ENCODE measurements at places on chromosomes 7 and 10.

- no peak for DNase-seq
Measured at GRCh38 chr7:101913851-101914250, 96.4 kb downstream of the CUX1 start.

GRCh38 chr10:81873932-81874816 is 820 bp upstream of the NRG3 start:
- no peak for DNase-seq

GRCh38 chr7:132272763-132273371 is 303.4 kb downstream of the PLXNA4 start:
- DNase-seq = no peak

GRCh38 chr7:11787534-11787933 is 44.5 kb downstream of the THSD7A start:
- DNase-seq = no peak

DNA sequence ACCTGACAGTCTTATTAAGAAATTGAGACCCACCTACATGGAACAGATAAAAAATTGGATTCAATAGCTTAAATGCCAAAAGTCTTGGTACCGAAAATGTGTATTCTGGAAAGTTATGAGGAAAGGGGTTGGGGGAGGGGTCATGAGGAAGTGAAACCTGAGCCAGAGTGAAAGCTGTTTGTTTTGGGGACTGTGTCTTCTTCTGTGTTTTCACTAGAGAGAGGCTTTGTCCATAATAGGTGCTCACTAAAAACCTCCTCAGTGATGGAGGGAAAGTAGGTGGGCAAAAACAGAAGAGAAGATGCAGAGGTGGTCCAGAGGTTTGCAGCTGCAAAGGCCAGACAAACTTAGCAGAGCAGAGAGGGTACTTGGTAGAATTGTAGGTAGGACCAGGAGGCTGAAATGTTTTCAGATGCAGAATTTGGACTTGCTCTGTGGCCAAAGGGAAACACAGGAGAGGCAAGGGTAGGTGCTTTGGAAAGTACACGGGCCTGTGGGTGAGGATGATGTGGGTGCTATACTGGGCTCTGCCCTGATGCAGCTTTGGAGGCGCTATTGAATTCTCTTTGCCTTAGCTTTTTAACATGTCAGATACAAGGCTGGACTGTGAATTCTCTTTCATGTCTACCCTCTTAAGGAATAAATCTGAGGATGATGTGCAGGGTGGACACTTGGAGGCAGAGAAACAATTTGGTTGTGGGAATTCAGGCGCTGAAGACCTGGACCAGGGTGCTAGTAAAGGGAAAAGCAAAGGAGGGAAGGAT is 254.6 kb downstream of the PTEN start:
- peak; percentile 76 for DNase-seq

- DNase-seq = no peak
Measured at GRCh38 chr10:32105782-32106382, 49.7 kb upstream of the KIF5B start.

DNA sequence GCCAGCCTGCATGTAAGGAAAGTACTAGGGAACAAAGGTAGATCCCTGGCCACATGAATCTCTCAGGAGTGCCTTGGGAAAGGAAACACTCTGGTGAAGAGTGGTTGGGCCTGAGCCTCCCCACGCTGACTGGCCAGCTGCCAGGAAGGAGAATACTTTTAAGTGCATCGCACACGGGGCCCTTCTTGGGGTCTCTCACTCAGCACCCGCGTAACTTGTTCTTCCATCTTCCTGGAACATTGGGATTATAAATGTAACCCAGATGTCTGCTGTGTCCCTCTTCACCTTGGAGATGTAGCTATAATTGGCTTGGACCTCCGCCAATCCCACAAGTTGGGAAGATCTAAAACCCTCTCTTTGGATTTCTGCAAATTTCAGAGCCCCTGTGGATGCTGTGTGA is 4.4 kb upstream of the GLI3 start:
- DNase-seq = no peak

GRCh38 chr10:44516891-44517290 is 132.0 kb upstream of the CXCL12 start:
- no peak for DNase-seq

GRCh38 chr10:95373660-95374059 is 82.9 kb upstream of the PDLIM1 start:
- no peak for DNase-seq

DNA sequence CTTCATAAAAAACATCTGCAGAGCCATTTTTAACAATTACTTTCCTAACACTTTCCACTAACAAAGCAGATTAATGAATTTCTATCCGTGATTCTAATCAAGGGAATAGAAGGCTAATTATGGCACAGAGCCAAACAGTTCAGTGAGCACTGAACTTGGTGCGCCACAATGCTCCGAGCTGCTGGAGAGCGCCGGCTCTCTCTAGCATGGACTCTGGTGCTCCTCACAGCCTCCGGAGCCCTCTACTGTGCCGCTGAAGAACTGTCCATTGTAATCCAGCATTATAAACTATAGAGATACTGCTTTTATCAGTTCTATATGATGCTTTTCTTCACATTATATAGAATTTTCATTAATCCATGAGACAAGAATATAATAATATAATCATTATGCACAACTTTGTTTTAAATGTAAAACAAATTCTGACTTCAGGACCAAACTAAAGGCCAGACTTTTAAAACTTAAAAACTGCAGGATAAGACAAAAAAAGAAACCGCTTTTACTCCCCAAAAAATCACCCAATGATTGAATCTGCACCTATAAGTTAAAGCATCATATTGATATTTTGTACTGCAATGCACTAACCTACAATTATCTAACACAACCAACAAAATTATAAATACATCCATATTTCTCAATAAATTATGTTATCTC is 123.6 kb downstream of the RNF32 start:
- no peak for DNase-seq

DNA sequence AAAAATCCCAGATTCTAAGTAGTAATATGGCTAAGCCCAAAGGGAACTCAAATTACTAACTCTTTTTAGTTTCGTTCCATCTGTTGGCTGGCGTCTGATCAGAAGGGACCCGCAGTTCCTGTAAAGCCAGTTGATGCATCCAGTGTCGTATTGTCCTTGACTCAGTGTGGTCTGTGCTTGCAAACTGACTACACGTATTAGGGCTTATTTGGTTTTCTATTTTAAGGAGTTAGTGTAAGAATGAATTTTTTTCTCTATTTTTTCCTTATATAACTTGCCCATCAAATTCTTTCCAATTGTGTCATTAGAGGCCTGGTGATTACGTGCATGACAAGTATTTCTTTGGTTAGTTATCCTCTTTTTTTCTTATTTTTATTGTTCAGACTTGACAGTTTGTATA is 9.7 kb downstream of the ABCA13 start:
- DNase-seq = no peak

GRCh38 chr7:47602272-47603004 is 20.5 kb upstream of the TNS3 start:
- DNase-seq = no peak

- DNase-seq = no peak
Measured at GRCh38 chr10:76429368-76430060, 998.1 kb downstream of the LRMDA start.

GRCh38 chr7:130821864-130822263 is 87.9 kb upstream of the KLF14 start:
- no peak for DNase-seq

DNA sequence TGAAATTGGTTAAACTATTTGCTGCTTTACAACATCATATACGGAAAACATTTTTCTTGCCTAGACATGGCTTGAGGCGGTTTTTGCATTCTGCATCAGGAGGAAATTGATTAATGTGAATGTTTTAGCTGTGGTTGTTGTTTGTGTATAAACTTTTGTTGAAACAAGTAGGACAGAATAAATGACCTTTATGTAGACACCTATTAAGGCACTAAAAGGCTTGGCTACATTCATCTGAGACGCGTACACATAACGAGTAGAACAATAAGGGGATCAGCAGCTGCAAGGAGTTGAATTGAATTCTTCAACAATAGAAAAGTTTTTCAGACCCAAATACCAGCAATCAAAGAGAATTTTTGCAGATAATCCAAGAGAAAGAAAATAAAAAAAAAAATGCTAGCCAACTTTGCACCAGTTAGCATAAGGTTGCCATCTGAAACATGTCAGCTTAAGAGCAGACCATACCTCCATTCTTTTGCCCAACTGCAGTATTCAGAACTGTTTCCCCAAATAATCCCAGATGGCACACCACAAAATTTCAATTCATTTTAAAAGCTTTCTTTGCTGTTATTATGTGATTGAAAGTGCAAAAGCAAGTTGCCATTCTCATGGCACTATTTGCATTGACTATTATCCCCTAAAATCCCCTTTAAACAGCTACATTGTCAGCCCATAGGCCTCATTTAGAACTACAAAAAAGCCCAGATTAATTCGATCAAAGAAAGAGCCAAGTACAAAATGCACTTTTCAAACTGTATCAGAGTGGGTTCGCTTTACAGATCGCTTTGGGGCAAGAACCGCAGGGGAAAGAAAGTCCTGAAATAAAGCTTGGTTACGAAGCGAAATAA is 49.6 kb downstream of the GCC1 start:
- DNase-seq = no peak

DNA sequence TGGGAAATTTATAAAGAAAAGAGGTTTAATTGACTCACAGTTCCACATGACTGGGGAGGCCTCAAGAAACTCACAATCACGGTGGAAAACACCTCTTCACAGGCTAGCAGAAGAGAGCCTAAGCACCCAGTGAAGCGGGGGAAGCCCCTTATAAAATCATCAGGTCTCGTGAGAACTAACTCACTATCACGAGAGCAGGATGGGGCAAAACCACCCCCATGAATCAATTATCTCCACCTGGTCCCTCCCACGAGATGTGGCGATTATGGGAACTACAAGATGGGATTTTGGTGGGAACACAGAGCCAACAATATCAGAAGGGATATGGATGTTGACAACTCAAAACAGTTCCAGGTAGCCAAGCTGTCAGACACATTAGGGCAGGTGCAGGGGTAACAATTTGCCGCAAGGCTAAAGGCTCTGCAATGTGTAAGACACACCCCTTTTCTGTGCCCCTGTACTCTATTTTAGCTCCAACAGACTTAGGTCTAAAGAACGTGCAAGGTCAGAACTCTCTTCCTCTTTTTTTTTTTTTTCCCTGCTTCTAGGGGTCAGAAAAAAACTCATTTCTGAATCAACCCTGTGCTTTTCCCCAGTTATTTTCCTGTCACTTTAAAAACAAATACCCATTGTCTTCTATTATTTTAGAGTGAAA is 30.7 kb upstream of the RBM20 start:
- peak; percentile 77 for DNase-seq

- no peak for DNase-seq
Measured at GRCh38 chr7:23358152-23358674, 59.1 kb downstream of the MALSU1 start.

DNA sequence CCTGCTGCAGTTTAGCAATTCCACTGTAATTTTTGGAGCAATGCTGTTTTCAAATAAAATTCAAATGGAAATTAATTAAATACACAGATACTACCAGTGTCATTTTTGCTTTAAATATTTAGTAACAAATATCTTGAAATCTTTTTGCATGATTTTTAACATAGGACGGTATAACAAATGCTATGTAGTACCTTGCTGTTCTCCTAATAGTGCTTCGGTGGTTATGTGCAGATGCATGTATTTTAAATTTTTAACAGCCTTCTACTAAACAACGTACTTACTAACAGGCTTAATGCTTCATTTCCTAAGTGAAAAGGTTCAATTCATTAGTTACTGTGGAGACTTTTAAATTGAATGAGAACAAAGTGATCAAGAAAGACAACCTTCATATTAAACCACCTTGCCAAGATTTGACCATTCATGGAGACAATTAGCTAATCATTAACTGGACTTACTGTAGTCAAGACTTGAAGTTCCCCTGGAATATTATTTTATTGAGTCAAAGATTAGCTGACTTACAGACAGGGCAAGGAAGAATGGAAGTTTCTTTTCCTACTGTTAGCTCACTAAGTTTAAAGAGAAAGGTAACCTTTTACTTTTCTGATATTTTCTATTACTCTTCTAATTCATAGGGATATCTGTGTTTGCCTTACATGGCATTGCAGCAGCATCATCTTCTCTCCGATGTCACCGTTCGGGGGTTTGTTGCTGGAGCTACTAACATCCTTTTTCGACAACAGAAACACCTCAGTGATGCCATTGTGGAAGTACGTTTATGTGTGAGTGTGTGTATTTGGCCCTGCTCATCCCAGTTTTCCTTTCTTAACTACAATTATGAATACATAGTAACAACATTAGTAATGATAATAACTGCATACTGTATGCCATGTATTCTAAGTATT is 74.3 kb downstream of the AVL9 start:
- DNase-seq = no peak

GRCh38 chr10:12264204-12264940 is 68.4 kb downstream of the CDC123 start:
- DNase-seq = peak; percentile 97

DNA sequence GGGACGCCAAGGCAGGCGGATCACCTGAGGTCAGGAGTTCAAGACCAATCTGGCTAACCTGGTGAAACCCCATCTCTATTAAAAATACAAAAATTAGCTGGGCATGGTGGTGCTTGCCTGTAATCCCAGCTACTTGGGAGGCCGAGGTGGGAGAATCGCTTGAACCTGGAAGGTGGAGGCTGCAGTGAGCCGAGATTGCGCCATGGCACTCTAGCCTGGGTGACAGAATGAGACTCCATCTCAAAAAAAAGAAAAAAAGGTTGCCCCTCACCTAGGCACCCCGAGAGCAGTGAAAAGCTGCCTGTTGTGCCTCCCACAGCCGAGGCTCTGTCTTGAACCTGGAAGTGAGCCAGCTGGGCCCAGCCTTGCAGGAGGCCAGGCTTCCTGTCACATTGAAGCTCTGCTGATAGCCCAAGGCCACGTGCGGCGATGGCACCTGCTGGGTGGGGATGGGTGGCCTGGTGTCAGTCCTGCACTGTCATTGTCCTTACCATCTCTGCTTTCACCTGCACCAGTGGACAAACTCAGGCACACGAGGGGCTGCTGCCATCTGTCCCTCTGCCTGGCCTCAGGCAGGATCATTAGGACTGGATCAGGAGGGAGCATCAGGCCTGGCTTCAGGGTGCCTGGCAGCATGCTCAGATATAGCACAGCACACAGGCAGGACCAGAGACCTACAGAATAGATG is 37.8 kb downstream of the DNAJB12 start:
- no peak for DNase-seq

GRCh38 chr10:24722131-24722675 is 1.5 kb downstream of the ARHGAP21 start:
- DNase-seq = peak; percentile 47

- no peak for DNase-seq
Measured at GRCh38 chr7:157485361-157485831, 148.6 kb downstream of the DNAJB6 start.

DNA sequence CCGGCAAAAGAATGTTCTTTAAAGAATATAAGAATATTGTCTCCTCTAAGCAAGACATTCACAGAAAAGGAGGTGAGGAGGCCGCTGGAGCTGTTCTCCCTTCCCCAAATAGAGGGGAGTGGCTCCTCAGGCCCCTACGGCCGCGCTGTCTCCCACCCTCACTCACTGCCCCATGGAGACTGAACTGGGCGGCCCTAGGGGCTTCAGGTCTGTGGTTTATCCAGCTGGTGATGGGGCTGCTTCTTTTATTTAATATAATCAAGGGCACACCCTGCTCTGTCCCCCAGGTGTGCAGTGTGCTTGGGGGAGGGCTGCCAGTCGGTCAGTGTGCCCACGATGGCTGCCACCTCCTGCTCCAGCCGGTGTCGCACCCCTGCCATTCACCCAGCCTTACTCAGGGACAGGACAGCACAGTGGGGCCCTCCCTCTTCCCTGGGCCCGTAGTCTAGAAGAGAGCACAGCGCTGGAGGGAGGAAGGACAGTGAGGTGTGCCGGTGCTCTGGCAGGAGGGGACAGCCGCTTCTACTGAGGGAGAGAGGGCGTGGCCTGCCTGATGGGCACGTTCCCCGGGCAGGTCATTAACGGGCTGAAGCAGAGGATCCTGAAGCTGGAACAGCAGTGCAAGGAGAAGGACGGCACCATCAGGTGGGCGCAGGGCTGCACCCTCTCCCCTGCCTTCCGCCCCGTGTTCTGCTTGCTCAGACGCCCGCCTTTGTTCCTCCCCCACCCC is 23.4 kb downstream of the IQCE start:
- DNase-seq = no peak

Data from GM12865 (cell line).